ENCODE measurements at places on chromosomes 16 and 17. TPM values are rescaled to one million over a fixed set of nuclear protein-coding genes. Genes with fewer than 3 reads are reported as not detected.

- no peak for DNase-seq
These were observed 15.7 kb upstream of the RNF213 start for GRCh38 chr17:80244871-80245509.

DNA sequence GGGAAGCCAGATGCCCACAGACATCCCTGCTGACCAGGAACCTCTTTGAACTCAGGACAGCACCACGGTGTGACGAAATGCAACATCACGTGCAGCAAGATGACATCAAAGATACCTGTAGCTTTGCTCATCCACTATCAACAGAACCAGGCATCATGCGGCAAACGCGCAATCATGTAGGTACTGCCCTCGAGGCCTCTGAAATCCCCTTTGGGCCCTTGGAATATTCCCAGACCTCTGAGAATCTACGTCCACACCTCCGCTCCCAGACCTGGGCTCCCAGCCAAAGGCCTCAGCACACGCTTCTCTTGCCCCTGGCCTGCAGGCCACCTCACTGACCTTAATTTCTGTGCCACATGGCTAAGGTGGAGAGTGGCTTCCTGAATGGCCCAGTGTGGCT lies 7.3 kb downstream of the CX3CL1 start:
- DNase-seq, result no peak

DNA sequence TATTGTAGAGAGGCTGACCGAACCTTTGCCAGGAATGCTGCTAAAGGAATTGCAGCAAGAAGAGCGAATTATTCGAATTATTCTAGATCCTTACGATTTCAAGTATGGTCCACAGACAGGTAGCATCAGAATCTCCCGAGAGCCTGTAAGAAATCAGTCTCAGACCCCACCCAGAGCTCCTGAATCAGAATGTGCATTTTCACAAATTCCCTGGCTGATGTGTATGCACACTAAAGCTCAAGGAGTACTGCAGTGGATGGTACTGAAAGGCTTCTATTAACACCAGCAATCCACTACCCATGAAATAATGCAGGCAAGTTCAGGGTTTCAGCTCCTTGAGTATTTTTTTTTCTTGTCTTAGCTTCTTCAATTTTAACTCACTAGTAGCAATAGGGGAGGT lies 49.4 kb downstream of the ZZEF1 start:
- DNase-seq, result no peak

- DNase-seq, result no peak
These were observed 90.5 kb downstream of the ENGASE start for GRCh38 chr17:79164913-79165695.

DNA sequence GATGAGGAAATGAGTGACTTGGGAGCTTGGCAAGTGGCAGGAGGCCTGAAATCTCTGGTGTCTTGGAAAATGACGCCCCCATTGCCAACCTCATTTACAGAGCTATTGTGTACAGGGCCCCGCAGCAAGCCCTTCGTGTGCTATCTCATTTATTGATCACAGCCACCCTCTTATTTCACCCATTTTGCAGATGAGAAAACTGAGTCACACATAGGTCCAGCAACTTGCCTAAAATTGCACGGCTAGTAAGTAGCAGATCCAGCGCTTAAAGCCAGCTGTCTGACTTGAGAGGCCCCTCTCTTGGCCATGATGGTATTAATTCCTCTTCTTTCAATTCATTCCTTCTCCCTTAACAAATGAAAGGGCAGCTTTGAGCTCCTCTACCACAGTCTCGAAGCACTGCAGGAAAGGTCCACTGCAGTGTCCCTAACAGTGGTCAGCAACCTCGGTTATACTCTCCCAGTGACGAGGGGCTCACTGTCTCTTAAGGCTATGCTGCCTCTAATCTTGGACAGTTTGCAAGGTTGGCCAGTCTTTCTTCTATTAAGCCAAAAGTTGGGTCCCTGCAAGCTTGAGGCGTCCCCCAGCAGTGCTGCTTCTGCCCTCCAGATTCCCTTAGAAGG lies 162.2 kb downstream of the COPRS start:
- DNase-seq, result no peak

OR1F1 gene
- polyA plus RNA-seq, result not detected
